Activated T-helper 17 cell treated with anti-CD3 and anti-CD28 coated beads, Interleukin-2, amount 50 U/mL, for 72 hours (primary cell): ENCODE measurements at places on chromosomes 1 and 21. TPM values are rescaled to one million over a fixed set of nuclear protein-coding genes. Genes with fewer than 3 reads are reported as not detected.

The LRRC71 gene
- not detected for total RNA-seq

The SPRR4 gene
- total RNA-seq = not detected

The HNRNPU gene
- total RNA-seq = 438 TPM

The SESN2 gene
- total RNA-seq = 14.6 TPM

The PLA2G5 gene
- not detected for total RNA-seq

The FOXO6 gene
- total RNA-seq = 0.26 TPM

- ATAC-seq = no peak
Measured at GRCh38 chr1:100187912-100188311, 9.9 kb upstream of the LRRC39 start.

DNA sequence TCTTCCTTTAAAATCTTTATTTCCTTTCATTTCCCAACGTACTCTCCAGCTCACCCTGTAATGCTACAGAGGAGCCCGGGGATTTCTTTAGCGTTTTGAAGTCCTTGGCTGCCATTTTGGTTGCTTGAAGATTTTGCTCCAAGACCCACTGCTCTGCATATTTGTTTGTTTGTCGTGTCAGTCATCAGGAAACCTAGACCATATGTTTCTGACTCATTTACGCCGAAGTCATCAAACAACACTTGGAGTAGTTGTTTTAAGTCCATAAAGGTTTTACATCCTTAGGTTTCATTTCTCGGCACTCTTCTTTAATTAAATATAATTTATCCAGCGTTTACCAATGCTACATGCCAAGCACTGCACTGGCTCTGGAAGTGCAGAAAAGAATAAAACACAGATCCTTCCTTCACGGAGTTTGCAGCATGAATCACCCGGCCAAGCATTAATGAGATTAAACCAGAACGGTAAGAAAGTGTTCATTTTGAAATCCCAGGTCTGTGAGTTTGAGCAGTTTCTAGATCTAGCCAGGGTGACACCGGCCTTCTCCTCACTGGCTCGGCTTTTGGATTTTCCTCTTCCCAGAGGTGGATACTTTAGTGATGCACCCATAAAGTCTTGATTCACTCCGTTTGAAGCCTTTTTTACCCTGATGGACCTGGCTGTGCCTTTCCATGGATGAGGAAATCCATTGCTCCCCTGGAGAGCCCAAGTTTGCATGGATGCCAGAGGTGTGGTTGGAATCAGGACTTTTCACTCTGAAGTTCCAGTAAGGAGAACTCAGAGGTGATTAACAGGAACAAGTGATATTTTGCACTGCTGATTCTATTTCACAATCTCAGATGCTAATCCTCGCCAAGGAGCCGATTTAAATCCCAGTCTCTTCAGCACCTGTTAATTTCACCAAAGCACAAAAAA, 109.3 kb downstream of the KAZN start:
- no peak for ATAC-seq

GRCh38 chr1:232422898-232423297, 207.0 kb downstream of the SIPA1L2 start:
- no peak for ATAC-seq

- ATAC-seq = no peak
Measured at GRCh38 chr1:9165396-9165795, 36.5 kb upstream of the GPR157 start.

- ATAC-seq = no peak
Measured at GRCh38 chr21:25757531-25757930, 22.8 kb downstream of the GABPA start.

GRCh38 chr1:118116909-118117308, 68.1 kb downstream of the SPAG17 start:
- ATAC-seq = no peak

DNA sequence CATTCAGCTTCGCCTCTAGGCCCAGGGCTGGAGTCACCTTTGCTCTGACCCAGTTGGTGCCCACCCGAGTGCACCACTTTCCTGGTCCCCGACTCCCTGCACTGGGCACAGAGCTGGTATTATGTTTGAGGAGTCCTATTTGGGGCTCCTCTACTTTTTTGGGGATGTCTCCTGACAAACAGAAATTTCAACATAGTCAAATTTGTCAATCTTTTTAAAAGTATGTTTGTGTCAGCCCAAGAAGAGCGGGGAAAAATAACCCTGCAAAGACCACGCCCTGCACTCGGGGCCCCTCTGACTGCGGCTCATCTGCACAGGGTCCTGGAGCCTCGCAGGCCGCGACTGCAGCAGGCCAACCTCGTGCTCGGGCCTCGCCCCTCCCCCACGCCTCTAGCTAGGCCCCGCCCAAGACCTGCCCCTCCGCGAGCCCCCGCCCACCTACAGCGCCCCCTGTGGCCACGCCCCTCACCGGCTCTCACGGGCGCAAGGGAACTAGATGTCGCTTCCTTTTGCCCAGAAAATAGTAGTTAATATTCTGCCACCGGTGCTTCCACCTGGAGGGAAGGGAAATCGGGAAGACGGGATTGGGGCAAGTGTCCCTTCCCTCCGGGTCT, 11.4 kb downstream of the FAM229A start:
- ATAC-seq = peak; percentile 72
